Activated CD4-positive, alpha-beta T cell treated with anti-CD3 and anti-CD28 coated beads for 36 hours (primary cell): ENCODE measurements at places on chromosomes 5 and 9. TPM values are rescaled to one million over a fixed set of nuclear protein-coding genes. Genes with fewer than 3 reads are reported as not detected.
A peak's percentile ranks its signal among the peaks of the same experiment; 100 is the strongest.

NTNG2 gene
- 1.8 TPM for total RNA-seq

IL17B gene
- total RNA-seq: not detected

UBTD2 gene
- 6.0 TPM for total RNA-seq

RFESD gene
- total RNA-seq: 4.1 TPM

IL6ST gene
- 57.1 TPM for total RNA-seq

FOXB2 gene
- not detected for total RNA-seq

WNT8A gene
- not detected for total RNA-seq

LMX1B gene
- not detected for total RNA-seq

PKD2L2 gene
- 0.30 TPM for total RNA-seq

NR5A1 gene
- total RNA-seq: not detected

GRIN3A gene
- total RNA-seq: not detected

EQTN gene
- total RNA-seq: not detected

NKD2 gene
- total RNA-seq: 1.1 TPM

LCN1 gene
- not detected for total RNA-seq

TMC1 gene
- not detected for total RNA-seq

SLC4A9 gene
- 0.73 TPM for total RNA-seq

SH3RF2 gene
- total RNA-seq: 0.43 TPM

DNA sequence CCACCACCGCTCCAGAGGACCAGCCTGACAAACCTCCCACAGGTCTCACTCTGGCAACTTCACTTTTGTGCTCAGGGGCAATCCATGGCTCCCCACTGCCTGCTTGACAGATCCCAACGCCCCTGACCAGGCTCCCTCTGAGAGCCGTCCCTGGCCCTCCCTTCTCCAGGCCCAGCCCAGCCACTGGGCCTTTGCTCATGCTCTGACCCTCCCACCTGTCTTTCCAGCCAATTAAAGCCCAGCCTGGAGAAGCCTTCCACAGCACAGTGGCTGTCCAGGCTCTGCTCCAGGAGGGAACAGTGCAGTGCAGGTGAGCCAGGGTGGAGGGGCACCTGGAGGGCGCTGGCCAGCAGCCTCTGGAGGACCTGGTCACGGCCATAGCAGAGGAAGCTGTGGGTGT, 3.3 kb downstream of the ENTPD2 start:
- no peak for DNase-seq

DNA sequence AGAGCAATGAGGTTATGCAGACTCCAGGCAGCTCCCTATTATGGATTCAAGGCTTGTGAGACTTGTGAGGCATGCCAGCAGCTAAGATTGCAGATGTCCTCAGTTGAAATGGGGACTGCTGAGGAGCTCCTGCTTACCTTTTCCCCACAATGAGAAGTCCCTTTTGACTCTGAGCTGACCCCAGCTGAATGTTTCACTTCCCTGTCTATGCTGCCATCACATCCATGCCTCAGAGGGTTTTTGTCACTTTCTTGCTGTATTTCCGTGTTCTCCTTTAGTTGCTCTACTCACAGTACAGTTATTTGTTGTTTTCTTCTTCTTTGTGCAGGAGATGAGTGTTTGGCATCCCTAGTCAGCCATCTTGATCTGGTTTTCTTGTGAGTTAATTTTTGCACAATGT, 18.8 kb upstream of the OR2S2 start:
- no peak for DNase-seq

DNA sequence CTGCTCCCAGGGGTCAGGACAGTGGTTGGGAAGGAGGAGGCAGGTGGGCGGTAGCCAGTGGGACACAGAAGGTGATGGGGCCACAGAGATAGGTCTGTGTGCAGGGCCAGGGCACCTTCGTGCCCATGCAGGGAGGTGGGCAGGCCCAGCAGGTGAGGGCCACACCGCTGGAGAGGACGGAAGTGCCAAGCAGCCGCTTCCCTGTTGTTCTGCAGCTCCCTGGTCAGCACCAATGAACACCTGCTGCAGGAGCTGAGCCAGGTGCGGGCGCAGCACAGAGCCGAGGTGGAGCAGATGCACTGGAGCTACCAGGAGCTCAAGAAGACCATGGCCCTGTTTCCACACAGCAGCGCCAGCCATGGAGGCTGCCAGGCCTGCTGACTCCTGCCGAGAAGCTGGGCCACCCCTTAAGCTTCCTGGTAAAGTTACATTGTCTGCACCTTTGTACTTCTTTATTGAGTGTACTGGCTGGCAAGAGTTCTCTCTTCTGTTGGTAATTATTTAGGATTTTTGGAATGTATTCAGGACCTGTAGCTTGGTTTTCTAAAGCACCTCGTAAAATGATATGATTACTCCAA, 40.3 kb downstream of the TPPP start:
- no peak for DNase-seq

GRCh38 chr5:115439042-115439441, 105.5 kb downstream of the FEM1C start:
- no peak for DNase-seq

DNA sequence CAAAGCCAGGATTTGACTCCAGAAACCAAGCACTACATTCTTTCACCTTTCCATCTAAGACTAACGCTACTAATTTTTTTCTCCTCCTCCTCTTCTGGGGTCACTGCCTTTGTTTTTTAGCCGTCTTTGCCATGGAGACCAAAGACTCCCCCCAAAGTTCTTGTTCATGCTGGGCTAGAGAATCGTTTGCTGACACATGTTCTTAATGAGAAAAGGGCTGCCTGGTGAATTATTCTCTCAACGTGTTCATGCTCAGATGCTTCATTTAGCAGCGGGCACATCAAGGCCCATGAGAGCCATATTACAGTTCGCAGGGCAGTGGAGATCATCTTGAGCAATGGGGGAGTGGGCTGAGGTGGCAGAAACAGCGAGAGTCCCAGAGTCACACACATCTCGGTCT, 134.9 kb downstream of the SLIT3 start:
- no peak for DNase-seq

GRCh38 chr5:80125022-80125961, 90.1 kb downstream of the THBS4 start:
- DNase-seq: no peak

DNA sequence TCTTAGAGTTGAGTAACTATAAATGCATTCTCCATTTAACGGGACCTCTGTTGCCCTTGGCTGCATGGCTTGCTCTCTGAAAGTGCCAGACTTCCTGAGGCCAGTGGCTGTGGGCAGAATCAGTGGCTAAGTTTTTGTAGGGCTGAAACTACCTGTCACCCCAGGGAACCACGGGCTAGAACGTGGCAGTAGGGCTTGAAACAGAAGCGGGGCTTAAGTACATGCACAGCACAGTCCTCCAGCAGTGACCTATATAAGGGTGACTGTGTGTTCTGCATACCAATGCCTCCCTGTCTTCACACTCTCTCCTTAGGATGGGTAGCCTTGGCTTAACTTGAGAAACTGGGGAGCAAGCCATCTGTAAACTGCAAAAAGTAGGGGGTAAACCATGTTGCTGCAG, 43.6 kb upstream of the LRRTM2 start:
- no peak for DNase-seq

DNA sequence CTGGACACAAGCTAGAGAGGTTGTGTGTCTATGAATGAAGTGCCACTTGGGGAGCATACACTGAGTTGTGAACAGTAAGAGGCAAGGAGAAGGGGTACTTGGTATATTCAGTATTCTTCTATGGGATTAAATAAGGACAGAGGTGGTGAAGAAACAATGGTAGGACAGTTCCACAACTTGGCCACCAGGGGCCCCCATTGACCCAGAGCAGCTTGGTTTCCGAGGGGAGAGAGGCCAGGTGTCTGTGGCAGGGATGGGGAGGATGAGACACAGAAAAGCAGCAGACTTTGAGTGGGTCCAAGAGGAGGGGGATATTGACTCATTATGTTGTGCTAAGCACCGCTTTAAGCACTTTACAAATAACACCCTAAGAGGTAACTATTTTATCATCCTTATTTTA, 220.6 kb downstream of the MELK start:
- peak; percentile 47 for DNase-seq

DNA sequence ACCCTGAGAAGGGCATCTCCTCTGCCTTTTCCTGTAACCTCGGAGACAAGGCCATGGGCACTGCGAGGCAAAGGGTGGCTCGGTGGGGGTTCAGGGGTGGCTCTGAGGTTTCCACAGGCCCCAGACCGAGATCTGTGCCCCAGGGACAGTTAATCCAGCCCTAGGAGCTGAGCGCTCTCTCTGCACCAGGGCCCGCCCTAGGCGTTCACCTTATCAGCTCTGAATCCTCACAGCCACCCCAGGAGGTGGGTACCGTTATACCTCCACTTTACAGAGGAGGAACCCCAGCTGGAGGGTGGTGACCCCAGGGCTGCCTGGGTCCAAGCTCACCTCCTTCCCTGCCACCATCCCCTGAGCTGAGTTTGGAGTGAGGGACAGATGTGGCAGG, 2.3 kb upstream of the ENG start:
- DNase-seq: no peak

- DNase-seq: no peak
These were observed 23.0 kb downstream of the BARHL1 start for GRCh38 chr9:132605387-132605786.

- DNase-seq: no peak
These were observed 114.8 kb downstream of the TLE4 start for GRCh38 chr9:79686381-79687130.

GRCh38 chr5:37962389-37962788, 122.5 kb upstream of the GDNF start:
- DNase-seq: no peak

DNA sequence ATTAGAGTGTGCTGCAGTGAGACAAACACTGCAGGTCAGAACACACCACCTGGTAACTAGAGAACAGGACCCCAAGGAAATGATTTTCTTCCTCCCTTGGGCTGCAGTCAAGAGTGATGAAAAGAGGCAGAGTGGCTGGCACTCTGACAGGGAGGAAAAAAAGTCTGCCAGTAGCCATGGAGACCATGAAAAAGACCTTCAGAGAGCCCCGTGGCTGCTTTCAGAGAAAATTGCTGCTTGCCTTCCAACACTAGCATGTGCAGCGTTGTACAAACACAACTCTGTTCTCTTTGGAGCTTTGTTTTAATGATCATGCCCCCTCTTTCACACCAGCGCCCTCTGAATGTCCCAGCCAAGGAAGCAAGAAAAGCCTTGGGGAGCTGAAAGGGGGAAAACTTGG, 68.8 kb downstream of the ANKRD55 start:
- no peak for DNase-seq

- no peak for DNase-seq
These were observed 38.7 kb downstream of the ROPN1L start for GRCh38 chr5:10480237-10480985.

GRCh38 chr9:109213285-109214121, 46.5 kb upstream of the FRRS1L start:
- DNase-seq: no peak

- no peak for DNase-seq
These were observed 483.1 kb upstream of the PIK3R1 start for GRCh38 chr5:67732471-67732870.

- DNase-seq: no peak
These were observed 1.5 kb upstream of the LYSMD3 start for GRCh38 chr5:90530736-90531487.

DNA sequence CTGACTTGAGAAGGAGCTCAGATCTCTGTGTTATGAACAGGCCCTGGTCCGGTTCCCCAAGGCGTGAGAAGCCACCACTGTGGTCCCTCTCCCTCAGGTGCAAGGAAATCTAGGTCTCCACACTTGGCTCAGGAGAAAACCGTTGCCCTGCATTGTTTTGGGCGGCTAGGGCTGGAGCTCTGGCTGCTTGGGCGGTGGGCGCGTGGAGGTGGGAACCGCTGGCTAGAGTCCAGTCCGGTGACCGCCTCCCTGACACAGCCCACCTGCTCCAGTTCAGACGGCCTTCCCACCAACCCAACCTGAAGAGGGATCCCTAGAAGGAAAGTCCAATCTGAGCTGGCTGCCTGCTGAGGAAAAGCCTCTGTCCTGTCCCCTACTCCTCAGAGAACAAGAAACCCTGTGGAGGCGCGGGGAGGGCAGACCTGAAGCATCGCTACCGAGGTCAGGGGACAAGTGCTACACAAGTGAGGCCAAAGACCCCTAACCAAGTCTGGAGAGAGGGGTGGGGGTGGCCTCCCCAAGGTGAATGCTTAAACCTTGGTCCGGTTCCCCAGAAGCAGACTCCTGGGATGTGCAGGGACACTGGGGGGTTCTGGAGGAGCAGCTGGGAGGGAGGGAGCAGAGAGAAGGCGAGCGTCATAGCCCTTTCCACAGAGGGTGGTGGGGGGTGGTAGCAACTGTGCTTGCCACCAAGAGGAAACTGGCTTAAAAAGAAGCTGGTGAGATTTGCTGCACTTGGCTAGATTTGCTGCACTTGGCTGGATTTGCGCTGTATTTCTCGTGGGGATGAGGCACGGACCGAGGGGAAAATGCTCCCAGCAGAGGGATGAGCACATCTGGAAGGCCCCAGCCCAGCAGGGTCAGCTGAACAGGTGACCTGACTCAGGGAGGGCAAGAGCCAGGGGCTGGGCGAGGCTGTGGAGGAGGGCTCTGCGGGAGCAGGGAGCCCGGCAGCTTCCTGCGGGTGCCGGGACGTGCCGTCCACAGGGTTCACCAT, 65.2 kb downstream of the RAPGEF1 start:
- no peak for DNase-seq

DNA sequence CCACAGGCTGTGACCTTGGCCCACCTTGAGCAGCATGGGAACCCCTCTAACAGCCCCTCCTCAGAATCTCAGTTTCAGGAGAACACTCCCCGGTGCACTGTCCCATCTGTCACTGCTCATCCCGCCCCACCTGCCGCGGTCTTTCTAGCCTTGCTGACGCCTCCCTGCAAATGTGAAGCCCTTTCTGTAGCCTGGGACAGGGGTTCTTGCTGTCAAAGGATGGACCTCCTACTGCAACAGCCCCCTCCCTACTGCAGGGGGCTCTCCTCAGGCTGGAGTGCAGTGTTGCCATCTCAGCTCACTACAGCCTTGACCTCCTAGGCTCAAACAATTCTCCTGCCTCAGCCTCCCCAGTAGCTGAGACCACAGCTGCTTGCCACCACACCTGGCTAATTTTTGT, 20.0 kb downstream of the OR2V1 start:
- no peak for DNase-seq

DNA sequence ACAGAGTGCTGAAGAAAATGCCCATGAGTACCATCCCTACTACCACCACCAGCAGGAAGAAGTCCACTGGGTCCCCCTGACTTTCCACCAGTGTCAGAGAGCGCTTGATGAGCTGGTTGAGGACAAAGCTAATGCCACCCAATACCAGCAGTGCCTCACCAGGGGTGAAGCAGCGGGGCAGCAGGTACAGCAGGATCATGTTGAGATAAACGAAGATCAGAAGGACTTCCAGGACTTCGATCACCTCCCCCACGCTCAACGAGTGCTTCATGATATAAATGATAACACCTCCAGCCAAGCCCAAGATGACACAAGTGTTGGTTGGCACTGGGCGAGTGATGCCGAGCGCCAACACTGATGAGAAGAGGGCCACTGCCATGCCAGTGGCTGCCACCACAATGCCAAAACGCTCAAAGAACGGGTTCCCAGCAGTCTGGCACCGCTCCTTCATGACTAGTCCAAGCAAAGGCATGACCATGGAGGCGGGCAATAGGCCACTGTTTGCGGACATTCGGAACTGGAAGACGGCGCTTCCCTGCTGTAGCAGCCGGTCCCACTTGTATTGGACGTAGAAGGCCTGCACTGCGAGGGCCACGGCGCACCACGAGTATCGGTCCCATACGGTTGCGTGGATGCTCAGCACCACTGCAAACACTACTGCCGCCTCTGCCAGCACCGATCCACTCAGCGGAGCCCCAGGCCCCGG, 679 bp downstream of the DOLK start:
- DNase-seq: peak; percentile 31

GRCh38 chr9:118306801-118307200, 602.6 kb downstream of the TLR4 start:
- DNase-seq: no peak

- DNase-seq: peak; percentile 73
These were observed 663 bp upstream of the SMIM27 start for GRCh38 chr9:32551276-32552051.

- DNase-seq: no peak
These were observed 212.2 kb downstream of the SMARCA2 start for GRCh38 chr9:2227144-2227867.

- no peak for DNase-seq
These were observed 36.8 kb downstream of the ERGIC1 start for GRCh38 chr5:172870715-172871461.
